Renal cortex interstitium (tissue), 15 donors: ENCODE measurements at places on chromosomes 3 and 15.

DNA sequence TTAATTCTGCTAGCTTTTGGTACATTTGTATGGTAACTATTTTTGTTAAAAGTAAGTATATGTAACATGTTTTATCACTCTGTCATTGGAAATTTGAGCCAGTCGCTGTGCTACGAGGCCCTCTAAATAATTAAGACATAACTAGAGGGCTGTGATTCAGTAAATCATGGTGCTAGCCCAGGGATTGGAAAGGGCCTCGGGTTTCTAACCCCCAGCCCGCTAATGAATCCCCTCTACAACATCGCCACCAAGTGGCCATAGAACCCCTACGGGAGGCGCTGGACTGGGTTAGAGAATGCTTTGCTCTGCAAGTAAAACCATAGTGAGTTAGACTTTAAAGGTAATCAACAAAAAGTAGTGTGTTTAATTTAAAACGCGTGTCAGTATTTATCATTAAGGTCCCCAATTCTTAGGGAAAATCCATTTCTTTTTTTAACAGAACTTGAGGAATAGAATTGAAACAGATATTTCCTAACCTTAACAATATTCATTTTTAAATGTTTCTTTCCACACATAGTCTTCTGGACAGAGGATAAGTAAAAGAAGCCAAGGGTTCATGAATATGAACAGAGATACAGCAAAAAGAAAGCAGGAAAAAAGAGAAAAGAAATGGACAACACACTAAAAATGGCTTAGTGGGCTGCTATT, 744.7 kb downstream of the EPHA3 start:
- DNase-seq, result peak; percentile 65

DNA sequence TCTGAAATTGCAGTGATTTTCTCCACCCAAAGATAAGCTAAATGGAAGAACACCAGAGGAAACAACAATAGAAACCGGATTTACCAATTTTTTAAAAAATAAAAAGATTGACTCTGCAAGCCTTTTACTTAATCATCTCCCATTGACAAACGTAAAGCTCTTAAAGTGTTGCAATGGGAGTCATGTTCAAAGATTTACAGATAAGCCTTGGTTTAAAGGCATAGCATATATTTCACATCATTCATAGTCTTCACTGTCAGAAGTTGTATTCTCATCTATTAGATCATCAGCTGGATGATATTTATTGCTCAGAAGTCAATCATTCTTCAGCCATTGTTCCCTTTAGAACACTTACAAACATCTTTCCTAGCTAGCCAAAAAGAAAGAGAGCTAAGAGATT, 397.6 kb downstream of the GBE1 start:
- DNase-seq, result no peak

GRCh38 chr3:178545337-178545736, 9.1 kb downstream of the KCNMB2 start:
- DNase-seq, result no peak

DNA sequence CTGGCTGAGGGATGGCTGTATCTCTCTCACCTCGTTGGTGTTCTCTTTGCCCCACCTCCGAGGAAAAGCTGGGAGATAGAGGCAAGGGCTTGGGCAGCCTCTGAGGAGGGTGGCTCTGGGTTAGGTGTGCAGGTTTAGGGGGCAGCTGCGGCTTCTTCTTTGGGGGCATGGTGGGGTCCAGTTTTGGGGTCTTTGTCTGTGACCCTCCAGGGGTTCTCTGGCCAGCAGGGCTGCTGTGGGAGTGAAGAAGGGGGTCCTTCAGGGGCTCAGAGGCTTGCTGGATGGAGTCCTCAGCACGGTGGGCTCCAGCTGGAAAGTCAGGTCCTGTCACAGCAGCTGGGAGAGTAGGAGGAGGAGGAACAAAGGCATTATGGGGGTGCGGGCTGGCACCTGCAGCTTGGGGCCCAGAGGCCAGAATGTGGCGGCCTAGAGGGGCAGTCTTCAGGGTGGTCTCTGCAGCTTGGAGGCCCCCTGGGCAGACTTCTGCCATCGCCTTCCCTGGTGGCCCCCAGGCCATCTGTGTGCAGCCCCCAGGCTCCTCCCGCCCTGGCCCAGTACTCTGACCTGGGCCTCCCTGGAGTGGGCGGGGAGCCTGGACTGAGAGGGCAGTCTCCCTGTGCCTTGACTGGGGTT, 7.0 kb downstream of the XIRP1 start:
- no peak for DNase-seq

- no peak for DNase-seq
Observed at GRCh38 chr3:161649900-161650484, 153.4 kb downstream of the OTOL1 start.

DNA sequence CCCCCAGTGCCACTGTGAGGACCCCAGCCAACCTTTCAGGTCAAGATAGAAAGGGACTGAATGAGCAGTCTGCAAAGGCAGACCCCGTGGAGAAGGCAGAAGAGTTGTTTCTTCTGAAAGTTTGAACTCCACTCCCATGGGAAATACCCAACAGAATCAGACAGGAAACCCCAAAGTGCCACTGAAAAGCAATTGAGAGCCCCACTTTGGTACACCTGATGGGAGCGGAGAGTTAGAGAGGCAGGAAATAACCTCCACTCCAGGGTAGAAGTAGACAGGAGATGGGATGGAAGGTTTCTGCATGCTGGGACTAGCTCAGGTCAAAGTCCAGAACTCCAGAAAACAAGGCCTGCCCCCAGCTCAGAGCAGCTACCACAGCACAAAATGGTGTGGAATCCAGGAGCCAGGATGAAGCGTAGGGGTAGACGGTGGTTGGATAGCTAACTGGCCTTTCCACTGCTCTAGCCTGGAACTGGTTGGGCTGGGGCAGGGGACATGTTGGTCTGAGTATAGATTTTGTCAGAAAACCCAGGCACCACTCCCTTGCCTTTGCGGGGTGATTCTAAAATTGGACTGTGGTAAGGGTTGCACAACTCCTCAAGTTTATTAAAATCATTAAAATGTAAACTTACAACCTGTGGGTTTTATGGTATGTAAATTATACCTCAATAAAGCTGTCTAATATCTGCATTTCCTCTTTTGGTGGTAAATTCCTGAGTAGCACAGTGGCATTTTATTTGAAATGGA, 1.9 kb upstream of the RAB43 start:
- no peak for DNase-seq

DNA sequence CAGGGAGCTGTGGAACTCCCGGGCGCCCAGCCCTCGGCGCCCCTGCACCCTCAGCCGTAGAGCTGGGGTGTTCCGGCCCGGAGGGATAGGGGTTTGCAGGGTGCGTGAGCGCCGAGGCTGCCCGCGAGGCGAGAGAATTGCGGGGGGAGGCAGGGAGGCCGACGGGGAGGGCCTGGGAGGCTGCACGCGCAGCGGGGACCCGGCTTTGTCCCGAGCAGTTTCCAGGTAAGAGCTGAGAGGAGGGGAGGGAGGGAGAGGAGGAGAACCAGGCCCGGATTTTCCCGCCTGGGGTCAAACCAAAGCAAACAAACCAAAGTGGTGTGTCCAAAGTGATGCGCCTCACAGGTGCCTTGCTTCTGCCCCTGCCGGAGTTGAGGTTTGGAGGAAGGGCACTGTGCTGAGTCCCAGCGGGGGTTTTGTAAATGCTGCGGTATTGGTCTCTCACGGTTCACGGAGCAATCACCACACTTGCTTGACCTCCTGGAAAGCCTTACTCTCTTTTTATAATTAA, 146.4 kb downstream of the TJP1 start:
- no peak for DNase-seq

GRCh38 chr3:111610189-111610588, 15.0 kb upstream of the ZBED2 start:
- DNase-seq, result no peak

- no peak for DNase-seq
Observed at GRCh38 chr15:35691173-35691761, 145.3 kb upstream of the DPH6 start.
